ENCODE measurements at places on chromosomes 7 and 10.

GRCh38 chr7:80600046-80600445 is 38.4 kb upstream of the CD36 start:
- DNase-seq = no peak

DNA sequence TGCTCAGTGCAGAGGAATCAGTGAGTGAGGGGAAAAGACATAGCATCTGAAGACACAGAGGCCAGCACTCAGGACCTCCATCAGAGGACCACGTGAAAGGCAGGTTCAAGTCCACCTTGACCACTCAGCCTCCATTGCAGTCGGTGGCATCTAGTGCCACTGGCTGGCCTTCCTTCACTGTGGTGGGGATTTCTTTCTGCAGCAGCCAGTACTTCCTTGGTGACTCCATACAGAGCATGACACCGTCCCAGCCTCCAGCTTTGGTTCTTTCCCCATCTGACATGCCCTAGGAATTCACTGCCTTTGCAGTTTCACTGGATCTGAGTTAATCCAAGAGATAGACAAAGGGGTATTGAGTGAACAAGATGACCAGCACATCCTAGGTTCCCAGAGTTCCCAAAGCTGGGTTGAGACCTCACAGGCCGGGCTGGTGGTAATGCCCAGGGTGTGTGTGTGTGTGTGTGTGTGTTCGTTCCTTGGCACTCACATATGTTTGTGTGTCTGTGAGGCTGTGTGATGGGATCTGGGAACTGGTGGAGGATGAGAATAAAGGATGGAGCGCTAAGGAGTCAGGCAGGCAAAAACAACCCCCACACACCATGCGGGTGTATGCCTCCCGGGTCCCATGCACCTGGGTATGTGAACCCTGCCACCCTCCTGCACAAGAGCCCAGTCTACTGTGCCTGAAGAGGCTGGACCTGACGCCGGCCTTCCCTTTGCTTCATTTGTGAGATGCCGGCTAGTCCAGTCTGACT is 57.8 kb downstream of the SYPL1 start:
- DNase-seq = no peak

GRCh38 chr10:125158601-125159485 is 1.5 kb downstream of the CTBP2 start:
- DNase-seq = peak; percentile 22

- no peak for DNase-seq
Measured at GRCh38 chr7:130920122-130920521, 186.1 kb upstream of the KLF14 start.

DNA sequence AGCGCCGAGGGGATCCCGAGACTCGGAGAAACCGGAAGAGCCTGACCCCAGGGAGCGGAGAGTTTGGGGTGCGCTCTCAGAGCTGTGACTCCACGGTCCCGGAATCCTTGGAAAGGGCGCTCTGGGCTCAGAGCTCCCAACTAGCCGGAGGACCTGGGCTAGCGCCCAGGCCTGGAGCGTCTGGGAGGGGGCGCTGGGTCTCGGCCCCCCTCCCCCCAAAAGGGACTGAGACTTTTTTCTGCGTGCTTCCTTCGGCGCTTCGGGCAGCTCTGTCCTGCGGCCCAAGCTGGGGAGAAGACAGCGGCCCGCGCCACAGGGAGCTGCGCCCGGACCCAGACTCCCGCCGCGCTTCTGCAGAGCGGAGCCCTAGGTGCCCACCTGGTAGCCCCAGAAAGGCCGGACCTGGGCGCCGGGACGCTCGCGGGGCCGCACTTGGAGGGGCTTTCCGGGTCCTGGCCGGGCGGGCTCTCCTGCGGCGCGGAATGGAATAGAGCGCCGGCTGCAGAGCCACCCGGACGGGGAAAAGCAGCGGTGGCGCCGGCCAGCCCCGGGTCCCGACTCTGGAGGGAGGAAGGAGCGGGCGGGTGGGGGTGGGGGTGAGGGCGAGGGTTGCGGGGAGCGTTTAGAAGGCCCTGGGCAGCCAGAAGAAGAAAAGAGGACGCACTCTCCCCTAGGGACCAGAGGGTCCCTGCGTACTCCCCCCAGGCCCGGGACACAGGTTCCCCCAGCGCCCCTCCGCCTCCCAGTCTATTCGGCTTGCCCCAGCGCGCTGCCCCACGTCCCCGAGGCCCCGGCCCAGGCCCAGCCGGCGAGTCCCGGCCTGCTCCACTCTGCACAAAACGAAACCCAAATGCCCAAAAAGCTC is 4.7 kb downstream of the ZNF503 start:
- DNase-seq = no peak

- DNase-seq = no peak
Measured at GRCh38 chr7:36509962-36510361, 120.3 kb downstream of the ANLN start.

- no peak for DNase-seq
Measured at GRCh38 chr7:154817224-154817896, 185.6 kb downstream of the PAXIP1 start.

DNA sequence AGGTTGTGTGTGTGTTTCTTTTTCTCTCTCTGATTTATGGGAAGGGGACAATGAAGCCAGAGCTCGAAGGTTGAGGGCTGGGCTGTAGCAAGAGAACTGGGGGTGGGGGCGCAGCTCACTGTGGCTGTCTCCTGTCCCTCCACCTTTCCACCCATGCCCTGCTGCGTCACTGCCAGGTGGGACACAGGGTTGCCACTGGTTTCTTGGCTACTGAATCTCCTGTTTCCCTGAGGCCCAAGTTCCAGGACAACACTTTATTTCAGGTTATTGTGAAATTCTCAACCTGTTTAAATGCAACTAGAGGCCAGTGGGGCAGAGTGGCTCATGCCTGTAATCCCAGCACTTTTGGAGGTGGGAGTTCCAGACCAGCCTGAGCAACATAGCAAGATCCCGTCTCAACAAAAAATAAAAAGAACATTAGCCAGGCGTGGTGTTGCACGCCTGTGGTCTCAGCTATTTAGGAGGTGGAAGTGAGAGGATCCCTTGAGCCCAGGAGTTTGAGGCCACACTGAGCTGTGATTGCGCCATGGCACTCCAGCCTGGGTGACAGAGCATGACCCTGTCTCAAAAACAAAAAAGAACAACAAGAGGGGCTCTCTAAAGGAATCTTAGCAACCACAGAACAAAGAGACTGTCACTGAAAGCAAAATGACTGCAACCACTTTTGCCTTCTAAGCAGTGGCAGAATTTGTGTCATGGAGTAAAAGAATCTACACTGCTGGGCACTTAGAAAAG is 22.6 kb downstream of the TBATA start:
- no peak for DNase-seq

DNA sequence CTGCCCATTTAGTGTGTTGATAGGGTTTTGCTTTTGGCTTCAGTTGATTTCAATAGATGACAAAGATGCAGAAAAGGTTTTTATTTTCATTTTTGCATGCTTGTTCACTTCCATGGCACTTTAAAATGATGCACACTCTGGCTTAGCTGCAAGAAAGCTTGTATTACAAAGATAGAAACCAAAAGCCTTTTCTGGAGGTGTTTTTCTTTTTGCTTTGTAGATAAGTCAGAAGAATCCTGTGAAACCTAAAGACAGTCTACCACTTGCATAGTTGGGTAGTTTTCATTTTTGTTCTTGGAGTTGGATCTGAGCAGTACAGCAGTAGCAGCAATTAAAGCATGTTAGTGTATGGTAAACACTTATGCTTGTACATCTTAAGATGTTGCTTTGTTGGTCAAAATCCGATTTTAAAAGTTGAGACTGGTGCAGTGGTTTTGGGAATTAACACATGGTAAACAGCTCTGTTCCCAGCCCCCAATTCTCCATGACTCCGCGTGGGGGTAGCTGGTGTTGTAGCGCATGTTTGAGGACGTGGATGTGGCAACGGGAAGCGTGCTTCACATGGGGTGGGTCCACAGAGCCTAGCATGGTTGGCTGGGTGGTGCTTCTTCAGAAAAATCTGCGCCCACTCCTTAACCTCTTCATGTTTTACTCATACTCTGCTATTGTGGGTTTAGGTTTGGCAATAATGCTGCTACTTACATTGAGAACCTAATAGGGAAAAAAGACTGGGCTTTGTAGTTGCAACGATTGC is 19.8 kb downstream of the CCNY start:
- no peak for DNase-seq

DNA sequence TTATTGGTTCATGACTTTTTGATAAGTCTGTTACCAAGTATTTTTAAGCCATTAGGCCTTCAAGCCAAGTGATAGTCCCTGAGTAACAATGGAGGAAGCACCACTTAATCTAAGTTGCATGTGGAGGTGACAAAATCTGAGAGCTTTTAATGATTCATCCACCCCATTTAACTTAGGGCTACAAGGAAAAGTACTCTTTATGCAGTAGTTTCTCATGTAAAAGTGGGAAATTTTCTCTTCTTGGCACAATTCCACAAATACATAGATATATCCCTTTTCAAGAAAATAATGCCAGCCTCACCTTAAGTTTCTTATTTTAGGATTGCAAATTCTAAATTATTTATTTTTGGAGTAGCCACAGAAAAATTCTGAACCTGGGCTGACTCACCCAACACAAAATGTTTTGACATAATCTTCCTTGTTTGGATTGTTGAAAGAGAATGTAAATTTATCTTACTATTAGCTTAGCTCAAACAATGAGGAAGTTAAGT is 85.7 kb downstream of the SUGCT start:
- DNase-seq = no peak

DNA sequence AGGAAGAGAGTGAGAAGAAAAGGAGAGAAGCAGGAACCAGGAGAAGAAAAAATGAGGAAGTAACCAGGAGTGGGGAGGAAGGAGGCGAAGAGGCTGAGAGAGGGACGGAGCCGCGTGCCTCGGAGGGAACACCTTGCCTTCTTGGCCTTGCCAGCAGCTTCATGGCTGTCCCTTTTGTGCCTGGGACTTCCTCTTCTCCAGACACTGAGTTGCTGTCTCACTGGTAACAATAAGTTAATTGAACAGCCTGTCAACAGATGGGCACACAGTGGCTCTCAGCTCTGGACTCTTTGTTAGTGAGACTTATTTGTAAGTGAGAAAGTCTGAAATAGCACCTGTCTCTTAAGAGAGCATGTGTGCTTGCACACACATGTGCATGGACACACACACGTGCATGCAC is 83.2 kb downstream of the GATA3 start:
- no peak for DNase-seq

DNA sequence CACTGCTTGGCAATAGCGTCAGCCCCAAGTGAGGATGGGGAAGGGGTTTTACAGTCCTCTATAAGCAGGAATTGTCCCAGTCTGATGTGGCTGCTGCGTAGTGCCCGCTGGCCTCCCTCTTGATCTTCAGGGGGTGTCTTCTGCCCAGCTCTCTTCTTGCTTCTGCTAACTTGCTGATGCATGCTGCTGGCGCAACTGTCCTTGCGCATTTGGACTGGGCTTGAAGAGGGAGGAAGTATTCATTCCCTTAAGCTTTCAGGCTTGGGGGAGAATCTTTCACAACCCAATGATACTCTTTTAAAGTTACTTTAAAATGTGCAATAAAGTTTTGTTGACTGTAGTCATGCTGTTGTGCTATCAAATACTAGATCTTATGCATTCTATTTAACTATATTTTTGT is 10.3 kb downstream of the GALNT11 start:
- DNase-seq = no peak

- DNase-seq = no peak
Measured at GRCh38 chr10:42959833-42960232, 117.0 kb upstream of the RET start.

DNA sequence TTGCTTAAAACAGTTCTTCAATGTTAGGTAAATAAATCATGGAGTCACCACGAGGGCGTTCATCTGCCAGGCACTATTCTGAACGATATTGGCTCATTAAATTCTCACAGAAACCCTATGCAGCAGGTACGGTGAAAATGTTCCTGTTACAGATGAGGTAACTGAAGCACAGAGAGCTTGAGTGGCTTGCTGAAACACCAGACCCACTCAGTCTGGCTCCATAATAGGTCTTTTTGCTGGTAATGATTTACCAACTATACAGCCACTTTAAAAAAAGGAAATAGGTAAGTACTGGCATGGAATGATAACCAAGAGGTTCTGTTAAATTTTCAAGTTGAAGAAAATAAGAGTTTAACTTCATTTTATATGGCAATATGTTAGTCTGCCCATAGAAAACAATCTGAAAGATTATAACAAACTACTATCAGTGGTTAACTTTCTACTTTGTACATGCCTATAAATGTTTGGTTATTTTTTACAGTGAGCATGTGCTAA is 1.3 kb upstream of the TM9SF3 start:
- peak; percentile 57 for DNase-seq

- no peak for DNase-seq
Measured at GRCh38 chr10:86224354-86225102, 142.1 kb downstream of the GRID1 start.

- no peak for DNase-seq
Measured at GRCh38 chr10:8037199-8037801, 17.2 kb upstream of the GATA3 start.

GRCh38 chr7:91633013-91633441 is 247.5 kb downstream of the MTERF1 start:
- DNase-seq = peak; percentile 76

DNA sequence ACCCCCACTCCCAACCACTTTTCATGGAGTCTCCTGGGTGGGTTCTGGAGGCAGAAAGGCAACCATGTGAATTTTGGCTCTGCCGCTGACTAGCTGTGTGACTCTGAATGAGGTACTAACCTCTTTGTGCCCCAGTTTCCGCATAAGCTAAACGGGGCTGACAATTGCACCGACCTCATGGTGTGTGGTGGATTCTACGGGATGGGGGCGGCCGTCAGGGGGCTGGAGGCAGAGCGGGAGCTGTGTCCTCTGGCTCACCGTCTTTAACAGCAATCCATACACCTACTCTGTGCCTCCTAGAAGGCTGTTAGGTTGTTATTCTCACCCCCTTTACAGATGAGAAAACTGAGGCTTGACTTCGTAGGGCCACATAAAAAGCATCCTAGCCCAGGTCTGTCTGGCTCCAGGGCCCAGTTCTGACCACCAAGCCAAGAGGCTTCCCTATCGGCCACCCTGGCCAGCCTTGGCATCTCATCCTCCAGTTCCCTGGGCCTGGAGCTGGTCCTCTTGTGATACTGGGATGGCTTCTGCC is 4.3 kb upstream of the SLC29A3 start:
- no peak for DNase-seq

- DNase-seq = no peak
Measured at GRCh38 chr10:123305671-123306070, 151.5 kb downstream of the BUB3 start.

DNA sequence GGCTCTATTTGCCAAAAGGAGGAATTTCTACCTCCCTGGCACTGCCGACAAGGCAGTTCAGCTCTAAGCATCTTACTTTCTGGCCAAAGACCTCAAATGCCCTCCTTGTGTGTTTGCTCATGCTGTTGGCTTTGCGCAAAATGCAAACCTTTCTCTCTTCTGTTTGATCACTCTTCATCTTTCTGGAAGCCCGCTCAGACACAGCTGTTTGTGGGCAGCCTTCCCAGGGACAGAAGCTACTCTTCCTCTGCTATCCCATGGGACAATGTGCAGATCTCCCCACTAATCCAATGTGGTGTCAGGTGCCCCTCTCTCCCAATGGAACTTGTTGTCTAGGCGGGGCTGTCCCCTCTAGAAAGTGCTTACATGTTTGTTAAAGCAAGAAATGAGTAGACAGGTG is 278.7 kb downstream of the CCSER2 start:
- DNase-seq = peak; percentile 76

Data from NCI-H1092 treated with DMSO at 0.1 percent for 48 hours (cell line).